ENCODE measurements at places on chromosomes 2 and 18. TPM values are rescaled to one million over a fixed set of nuclear protein-coding genes. Genes with fewer than 3 reads are reported as not detected.

DNA sequence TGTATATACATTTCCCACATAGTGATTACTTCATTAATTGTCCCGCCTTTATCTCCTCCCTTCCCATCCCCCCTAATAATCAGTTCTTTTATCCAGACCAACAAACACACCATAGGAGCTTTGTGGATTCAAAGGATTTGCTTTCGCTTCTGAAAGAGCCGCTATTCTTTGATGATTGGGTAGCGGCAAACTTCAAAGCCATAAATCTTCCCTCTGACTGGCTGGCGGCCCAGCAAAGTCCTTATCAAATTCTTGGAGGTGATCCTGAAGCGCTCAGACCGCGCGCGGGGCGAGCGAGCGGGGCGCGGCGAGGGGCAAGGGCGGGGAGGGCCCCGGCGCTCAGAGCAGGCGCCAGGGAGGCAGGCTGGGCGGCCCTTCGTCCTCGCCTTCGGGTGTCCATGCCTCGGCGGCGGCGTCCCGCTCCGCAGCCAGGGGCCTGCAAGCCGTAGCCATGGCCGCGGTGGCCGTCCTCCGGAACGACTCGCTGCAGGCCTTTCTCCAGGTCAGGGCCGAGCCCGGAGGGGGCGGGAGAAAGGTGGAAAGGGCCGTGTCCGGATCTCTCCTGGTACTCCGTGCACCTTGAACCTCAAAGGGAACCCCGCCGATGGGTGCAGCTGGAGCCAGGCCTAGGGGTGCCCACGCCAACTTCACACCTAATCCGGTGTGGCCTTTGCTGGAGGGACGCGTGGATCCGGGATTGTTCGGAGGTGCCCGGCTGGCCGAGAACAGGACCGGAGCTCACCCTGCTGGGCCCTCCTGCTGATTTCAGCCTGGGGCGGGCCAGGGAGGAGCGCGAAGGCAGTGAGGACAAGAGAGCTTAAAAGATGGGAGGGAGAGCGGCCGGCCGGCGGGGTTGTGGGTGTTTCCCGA lies at the start of gene SP5:
TSS of gene SP5 (plus strand) at position 276 of the 870 bp plus-strand sequence. CDS start at position 452, 176 bp downstream.
- DNase-seq: peak; percentile 88

GRCh38 chr2:112001136-112001715 lies 53.8 kb upstream of the TMEM87B start:
- peak; percentile 52 for DNase-seq

DNA sequence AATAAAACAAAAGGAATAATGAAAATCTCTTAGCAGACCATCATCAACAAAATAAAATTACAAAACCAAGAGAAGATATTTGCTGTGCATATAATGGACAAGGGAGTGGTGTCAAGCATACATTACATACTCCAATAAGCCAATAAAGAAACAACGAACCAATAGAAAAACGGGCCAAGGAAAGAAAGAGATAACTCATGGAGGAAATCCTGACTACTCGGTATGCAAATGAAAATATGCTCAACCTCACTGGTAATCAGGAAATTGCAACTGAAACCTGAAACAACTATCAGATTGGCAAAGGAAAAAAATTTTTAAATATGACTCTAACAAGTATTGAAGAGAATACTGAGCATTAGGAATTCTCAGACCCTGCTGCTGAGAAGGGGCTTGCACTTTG lies 84.7 kb downstream of the BCL2 start:
- no peak for DNase-seq

The CYP26B1 gene
- polyA plus RNA-seq: 2.2 TPM

The SANBR gene
- polyA plus RNA-seq: 4.1 TPM

GRCh38 chr2:237698358-237698694 lies 70.9 kb downstream of the LRRFIP1 start:
- no peak for DNase-seq

The KYNU gene
- 33.9 TPM for polyA plus RNA-seq

- DNase-seq: no peak
Observed at GRCh38 chr2:181764095-181764963, 84.0 kb upstream of the NEUROD1 start.

GRCh38 chr2:180848393-180848792 lies 132.0 kb upstream of the UBE2E3 start:
- DNase-seq: no peak

GRCh38 chr2:215664847-215665525 lies 229.1 kb upstream of the FN1 start:
- no peak for DNase-seq

- peak; percentile 66 for DNase-seq
Observed at GRCh38 chr2:178397002-178397605, 53.9 kb downstream of the PRKRA start.

DNA sequence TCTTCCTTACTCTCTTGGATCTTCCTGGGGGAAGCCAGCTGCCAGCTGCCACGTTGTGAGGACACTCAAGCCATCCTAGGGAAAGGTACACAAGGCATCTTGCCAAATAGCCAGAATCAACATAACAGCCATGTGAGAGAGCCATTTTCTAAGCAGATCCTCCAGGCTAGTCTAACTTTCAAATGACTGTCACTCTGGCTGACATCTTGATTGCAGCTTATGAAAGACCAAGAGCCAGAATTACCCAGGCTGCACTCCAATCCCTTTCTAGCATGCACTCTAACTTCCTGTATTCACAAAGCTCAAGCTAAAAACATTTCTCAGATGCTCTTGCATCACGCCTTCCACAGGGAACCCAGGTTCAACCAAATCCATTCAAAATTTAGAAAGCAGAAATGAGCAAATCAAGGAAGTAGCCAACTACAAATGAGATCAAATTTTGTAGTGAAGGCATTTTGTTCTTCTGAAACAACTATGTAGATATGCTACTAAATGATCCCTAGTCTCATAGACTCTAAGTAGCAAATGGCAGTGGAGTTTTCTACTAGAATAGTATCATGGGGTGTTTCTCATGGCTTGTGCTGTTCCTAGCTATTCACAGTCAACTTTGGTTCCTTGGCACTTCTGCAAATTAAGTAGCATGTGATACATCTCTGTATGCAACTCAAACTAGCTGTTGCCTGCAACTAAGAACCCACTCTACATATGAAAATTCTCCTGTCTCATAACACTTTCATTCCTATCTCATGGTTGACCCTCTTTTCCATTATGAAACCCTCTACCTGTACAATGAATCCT lies 281.9 kb downstream of the ZEB2 start:
- DNase-seq: no peak

The C2orf80 gene
- polyA plus RNA-seq: not detected

GRCh38 chr2:230268606-230269243 lies 43.2 kb downstream of the SP140 start:
- no peak for DNase-seq

The ABCB11 gene
- 0.02 TPM for polyA plus RNA-seq

GRCh38 chr2:121148481-121148880 lies 136.5 kb downstream of the TFCP2L1 start:
- DNase-seq: no peak

DNA sequence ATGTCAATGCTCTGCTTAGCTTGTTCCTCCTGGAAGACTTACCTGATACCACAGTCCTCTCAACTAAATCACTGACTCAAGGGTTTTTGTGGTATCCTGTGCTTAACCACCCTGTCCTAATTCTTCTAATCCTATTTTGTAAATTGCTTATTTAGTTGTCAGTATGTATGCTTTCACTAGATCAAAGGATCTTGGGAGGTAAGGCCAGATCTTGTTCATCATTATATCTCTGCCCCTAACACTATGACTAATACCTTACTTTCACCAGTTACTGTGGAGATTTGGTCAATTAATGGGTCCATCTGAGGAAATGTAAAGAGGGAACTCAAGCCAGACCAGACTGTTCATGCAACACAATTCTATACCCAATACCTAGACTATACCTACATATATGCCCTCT lies 203.2 kb downstream of the GULP1 start:
- DNase-seq: no peak

GRCh38 chr2:33108483-33109443 lies 162.0 kb downstream of the LTBP1 start:
- DNase-seq: peak; percentile 79

GRCh38 chr2:198285216-198285615 lies 480.8 kb downstream of the PLCL1 start:
- DNase-seq: no peak

DNA sequence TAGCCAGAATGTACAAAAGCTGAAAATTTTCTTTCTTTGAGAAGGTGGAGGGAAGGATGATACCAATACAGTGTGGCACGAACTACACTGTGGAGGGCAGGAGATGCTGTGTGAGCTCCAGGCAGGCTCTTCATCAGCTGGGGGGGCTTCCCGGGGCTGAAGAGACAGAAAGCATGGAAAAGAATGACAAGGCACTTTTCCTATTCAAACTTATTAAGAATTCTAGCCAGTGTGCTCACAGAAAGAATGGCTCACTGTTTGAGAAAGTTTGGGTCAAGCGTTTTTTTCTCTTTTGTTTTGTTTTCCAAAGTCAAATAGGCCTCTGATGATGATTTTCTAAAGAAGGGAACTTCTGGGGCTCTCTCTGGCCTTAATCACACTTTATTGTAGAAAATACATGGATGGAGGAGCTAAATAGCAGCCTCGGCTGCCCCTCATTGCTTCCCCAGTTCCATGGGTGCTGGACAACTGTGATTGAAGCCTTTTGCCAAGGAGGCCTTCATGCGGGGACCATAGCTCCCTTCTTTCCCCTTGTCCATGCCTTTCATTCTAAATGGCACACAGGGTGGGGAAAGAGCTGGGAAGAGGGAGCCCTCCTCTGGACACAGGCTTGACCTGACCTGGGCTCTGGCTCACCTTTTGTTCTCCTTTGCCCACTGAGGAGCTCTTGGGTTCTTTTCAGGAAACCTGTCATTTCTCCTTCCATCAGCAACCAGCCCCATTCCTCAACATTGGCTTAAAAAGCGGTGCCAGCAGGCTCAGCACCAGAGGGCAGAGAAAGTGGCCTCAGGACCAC lies 130.6 kb downstream of the TDRD15 start:
- DNase-seq: no peak

GRCh38 chr2:170715932-170716777 lies 1.0 kb downstream of the SP5 start:
- DNase-seq: peak; percentile 45

GRCh38 chr18:32937597-32937996 lies 164.8 kb upstream of the KLHL14 start:
- no peak for DNase-seq

GRCh38 chr2:46562451-46562840 lies 83.1 kb downstream of the TMEM247 start:
- DNase-seq: no peak

The TTN gene
- 11.2 TPM for polyA plus RNA-seq

The SERPINE2 gene
- 4.2 TPM for polyA plus RNA-seq

DNA sequence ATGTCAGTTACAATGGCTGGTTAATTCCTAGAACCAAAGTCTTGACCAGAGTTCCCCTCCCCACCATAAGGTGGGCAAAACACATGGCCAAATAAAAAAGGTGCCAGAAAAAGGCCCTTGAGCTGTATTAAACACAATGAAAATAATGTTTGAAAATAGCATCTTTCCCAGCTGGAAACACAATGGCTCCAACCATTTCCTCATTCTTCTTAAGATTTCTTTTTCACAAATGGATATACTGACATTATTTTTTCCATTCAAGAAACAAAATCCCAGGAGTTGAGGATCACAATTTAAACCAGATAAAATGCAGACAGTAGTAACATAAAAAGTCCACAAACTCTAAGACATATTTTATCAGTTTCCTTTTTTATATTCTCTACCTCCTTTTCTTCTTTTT lies 143.8 kb downstream of the EXOC6B start:
- DNase-seq: no peak

- peak; percentile 46 for DNase-seq
Observed at GRCh38 chr2:239211396-239212094, 189.3 kb downstream of the HDAC4 start.

DNA sequence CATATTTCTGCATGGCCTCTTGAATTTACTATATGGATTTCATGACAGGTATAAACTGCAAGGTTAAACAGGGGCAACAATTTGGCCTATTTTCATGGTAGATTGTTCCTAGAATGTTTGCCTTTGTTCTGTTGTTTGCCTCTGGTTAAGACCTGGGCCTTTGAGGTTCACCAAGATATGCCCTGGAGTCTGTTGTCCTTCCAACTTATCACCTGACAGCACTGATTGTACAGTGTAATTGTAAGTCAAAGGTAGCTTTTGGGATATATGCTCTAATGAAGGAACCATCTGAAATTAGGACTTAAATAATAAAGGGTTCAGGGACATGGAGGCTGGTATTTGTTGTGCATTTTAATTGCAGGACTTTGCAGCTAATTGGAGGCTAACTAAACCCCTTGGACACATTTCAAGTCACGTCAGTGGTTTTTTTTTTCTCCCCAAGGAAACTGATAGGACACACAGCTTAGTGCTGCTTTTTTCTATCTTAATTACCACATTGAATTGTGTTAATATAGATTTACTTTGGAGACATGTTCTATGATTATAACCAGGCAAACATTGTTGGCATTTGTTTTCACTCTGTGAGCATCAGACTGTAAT lies 771.2 kb upstream of the LINC00305 start:
- no peak for DNase-seq
